Spinal cord (tissue), 10 donors: ENCODE measurements at places on chromosomes 16 and 17. TPM values are rescaled to one million over a fixed set of nuclear protein-coding genes. Genes with fewer than 3 reads are reported as not detected.

The SLC6A2 gene
- total RNA-seq: 0.11 TPM

The GAS2L2 gene
- 3.4 TPM for total RNA-seq

The HBA1 gene
- 1,778 TPM for total RNA-seq

The KRTAP9-2 gene
- not detected for total RNA-seq

The PLA2G10 gene
- not detected for total RNA-seq

The SCGB1C2 gene
- not detected for total RNA-seq

The KCNG4 gene
- total RNA-seq: 0.06 TPM

The TBC1D3C gene
- not detected for total RNA-seq

The B3GNT9 gene
- total RNA-seq: 10.8 TPM

The DEXI gene
- 44.0 TPM for total RNA-seq

The CETP gene
- 2.0 TPM for total RNA-seq

The MEOX1 gene
- 2.3 TPM for total RNA-seq
